GM12864 (cell line): ENCODE measurements at places on chromosomes 6 and 20.

GRCh38 chr6:144581812-144582537 is 296.8 kb downstream of the UTRN start:
- no peak for DNase-seq

GRCh38 chr6:115854866-115855665 is 205.6 kb downstream of the FRK start:
- no peak for DNase-seq

DNA sequence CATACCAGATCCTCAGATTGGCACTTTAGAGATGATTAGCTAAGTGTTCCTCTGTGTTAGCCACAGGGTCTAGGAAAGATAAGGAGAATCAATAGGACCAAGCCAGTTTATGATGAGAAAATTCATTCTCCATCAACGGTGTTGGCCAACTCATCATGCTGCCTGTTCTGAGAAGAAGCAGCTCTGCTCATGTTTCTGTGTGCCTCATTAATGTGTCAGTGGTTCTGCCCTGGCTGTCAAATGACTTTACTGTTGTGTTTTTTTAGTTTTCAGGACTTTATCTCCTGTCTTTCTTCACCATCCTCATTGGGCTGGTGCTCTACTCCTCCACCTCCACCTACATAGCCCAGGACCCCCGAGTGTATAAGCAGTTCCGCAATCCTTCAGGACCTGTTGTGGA is 234.3 kb upstream of the PLN start:
- DNase-seq = no peak

GRCh38 chr20:19749618-19750071 is 8.4 kb upstream of the RIN2 start:
- no peak for DNase-seq

DNA sequence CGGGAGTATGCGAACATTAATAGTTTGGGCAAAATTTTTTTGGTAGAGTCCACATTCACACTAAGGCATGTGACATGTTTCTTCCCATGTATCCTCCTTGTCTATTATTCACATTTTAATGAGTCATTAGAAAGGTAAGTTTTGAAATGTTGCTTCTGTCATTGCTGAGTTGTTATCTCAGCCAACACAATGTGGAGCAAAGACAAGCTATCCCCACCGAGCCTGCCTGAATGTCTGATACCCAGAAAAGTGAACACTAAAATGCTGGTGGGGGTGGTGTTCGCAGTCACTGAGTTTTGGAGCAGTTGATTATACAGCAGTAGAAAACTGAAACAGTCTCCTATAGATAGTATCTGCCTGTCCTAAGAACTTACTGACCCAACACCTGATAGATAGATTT is 68.3 kb upstream of the ASF1A start:
- no peak for DNase-seq

DNA sequence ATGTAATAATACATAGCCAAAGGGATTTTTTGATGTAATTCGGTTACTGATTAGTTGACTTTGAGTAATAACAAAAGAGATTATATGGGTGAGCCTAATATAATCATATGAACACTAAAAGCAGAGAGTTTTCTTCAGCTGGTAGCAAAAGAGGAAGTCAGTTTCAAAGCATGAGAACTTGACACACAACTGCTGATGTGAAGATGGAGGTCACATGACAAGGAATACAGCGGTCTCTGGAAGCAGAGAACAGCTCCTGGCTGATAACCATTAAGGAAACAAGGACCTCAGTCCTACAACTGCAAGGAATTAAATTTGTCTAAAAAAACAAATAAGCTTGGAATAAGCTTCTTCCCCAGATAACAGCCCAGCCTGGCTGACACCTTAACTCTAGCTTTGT is 154.5 kb upstream of the PRND start:
- DNase-seq = no peak

DNA sequence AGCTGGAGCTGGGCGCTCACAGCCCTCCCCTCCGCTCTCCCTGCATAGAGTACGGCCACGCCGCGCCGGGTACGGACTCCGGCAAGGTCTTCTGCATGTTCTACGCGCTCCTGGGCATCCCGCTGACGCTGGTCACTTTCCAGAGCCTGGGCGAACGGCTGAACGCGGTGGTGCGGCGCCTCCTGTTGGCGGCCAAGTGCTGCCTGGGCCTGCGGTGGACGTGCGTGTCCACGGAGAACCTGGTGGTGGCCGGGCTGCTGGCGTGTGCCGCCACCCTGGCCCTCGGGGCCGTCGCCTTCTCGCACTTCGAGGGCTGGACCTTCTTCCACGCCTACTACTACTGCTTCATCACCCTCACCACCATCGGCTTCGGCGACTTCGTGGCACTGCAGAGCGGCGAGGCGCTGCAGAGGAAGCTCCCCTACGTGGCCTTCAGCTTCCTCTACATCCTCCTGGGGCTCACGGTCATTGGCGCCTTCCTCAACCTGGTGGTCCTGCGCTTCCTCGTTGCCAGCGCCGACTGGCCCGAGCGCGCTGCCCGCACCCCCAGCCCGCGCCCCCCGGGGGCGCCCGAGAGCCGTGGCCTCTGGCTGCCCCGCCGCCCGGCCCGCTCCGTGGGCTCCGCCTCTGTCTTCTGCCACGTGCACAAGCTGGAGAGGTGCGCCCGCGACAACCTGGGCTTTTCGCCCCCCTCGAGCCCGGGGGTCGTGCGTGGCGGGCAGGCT is 4.6 kb downstream of the KCNK15 start:
- DNase-seq = no peak

DNA sequence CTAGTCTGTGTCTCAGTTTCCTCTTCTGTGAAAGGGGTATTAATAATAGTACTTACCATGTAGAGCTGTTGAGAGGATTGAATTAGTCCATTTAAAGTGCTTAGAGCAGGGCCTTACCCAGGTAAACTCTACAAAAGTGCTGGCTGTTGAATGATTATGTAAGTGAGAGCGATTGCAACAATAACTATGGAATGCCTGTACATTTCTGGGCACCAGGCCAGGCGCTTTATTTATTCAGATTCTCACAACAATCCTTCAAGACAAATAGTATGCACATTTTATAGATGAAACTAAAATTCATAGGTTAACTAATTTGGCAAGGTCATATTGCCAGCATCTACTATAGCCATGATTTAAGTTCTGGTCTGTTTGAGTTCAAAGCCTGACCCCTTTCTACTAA is 78.3 kb upstream of the MMS22L start:
- no peak for DNase-seq

DNA sequence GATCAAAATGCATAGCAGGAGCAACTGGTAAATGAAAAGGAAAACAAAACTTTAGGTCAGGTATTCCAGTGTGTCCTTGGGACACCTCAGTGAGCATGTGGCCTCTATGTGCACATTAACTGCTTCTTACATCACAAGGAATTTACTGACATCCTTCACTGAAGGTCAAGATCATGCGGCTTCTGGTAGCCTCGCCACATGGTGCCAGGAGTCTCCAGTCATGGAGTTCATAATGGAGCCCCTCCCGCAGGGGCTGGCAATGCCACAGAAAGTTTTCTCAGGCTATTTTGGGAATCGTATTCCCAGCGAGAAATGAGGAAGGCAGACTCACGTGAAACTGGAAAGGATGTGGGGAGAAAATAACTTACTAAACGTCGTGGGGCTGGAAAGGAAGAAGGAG is 19.7 kb upstream of the SLC22A3 start:
- DNase-seq = no peak

DNA sequence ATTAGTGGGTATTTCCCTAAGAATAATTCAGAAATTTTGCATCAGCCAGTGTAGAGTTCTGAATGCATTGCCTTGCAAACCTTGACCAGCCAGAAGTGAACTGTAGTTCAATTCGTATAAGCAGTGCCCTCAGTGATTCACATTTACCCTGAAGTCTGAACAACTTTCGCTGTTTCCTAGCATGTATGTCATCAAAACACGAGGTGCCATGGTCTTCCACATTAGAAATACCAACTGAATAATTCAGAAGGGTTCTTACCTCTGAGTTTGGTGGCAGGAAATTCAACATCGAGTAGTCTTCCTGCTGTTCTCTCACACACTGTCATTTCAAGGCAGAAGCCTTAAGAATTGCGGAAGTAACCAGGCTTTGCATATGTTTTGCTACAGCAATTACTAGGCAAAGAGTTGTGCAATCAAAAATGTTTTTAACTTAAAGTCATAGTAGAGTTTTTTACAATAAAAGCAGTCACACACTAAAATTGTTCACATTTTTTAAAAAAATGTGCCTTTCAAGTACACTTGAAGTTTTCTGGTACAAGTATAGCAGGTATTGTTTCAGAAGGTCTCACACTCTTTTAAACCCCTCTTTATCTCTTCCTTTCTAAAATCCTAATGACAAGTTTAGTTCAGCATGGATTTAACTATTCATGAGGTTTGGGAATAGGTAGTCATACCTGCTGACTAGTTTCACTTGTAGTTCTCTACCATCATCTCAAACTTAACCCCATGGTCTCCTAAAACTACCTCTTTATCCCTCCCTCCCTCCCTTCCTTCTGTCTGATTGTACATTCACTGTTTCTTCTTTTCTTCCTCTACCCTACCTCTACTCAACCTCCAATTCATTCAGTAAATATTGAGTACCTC is 118.3 kb downstream of the STXBP5 start:
- DNase-seq = peak; percentile 66

DNA sequence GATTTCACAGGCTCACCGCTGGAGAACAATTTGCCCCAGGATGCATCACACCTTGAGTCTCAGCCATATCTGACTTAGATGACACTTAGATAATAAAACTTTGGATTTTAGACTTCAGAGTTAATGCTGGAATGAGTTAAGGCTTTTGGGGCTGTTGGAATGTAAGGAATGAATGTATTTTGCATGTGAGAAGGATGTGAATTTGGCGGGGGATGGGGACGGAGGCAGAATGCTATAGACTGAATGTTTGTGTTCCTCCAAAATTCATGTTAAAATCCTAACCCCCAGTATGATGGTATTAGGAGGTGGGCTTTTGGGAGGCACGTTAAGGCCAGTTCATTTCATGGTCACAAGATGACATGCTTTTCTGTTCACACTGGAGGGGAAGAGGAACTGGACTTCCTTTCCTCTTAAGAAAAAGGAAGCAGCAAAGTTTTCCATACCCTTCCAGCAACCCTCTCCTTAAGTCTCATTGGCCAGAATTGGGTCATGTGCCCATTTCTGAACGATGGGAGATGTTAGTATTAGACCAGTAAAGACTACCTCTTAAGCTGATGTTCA is 5.8 kb upstream of the SRXN1 start:
- DNase-seq = no peak

GRCh38 chr20:43798291-43799149 is 71.7 kb upstream of the GTSF1L start:
- no peak for DNase-seq

- no peak for DNase-seq
Measured at GRCh38 chr20:25378189-25378883, 12.3 kb downstream of the ABHD12 start.

- no peak for DNase-seq
Measured at GRCh38 chr6:80439721-80440470, 333.4 kb downstream of the BCKDHB start.

- DNase-seq = no peak
Measured at GRCh38 chr20:52103335-52103912, 88.2 kb downstream of the ZFP64 start.

GRCh38 chr6:137202078-137202477 is 17.1 kb downstream of the IFNGR1 start:
- DNase-seq = no peak

- no peak for DNase-seq
Measured at GRCh38 chr6:22328474-22328873, 31.6 kb upstream of the PRL start.

- no peak for DNase-seq
Measured at GRCh38 chr20:24027229-24027628, 38.6 kb upstream of the GGTLC1 start.

DNA sequence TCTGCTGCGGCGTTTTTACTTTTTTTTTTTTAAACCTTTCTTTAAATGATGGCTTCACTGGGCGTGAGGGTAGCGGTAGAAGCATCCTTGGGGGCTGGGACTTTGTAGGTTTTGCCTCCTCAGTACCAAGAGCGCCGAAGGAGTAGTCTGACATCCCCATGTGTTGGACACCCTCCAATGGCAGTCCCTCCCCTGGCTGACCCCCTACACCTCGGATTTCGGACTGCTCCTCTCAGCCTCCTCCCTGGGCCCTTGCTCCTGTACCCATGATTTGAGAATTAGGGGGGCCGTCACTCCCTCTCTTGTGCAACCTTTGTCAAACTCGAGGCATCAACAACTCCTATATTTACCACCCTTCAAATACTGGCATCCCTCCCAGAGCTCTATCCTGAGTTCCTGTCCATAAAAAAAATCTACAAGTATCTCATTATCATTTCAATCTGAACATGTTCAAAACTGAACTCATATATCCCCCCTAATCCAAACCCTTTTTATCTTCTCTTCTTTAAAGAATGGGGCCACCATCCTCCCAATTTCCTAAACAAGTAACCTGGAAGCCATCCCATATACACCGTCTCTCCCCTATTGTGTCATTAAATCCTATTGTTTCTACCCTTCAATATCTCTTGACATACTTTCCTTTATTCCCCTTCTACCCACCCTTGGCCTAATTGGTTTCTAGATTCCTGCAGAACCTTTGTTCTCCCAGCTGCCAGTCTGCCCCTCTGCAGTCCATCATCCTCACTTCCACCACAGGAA is 1.2 kb upstream of the ARFGEF3 start:
- DNase-seq = no peak

DNA sequence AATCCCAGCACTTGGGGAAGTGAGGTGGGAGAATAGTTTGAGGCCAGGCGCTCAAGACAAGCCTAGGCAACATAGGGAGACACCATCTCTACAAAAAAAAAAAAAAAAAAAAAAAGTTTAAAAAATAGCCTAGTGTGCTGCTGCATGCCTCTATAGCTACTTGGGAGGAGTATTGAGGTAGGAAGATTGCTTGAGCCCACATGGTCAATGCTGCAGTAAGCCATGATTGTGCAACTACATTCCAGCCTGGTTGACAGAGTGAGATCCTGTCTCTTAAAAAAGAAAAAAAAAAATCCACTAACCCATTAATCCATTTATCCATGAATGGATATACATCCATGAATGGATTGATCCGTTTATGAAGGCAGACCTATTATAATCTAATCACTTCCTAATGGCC is 1064.6 kb upstream of the EYS start:
- DNase-seq = no peak

GRCh38 chr6:10355115-10355702 is 59.7 kb downstream of the TFAP2A start:
- DNase-seq = peak; percentile 19

DNA sequence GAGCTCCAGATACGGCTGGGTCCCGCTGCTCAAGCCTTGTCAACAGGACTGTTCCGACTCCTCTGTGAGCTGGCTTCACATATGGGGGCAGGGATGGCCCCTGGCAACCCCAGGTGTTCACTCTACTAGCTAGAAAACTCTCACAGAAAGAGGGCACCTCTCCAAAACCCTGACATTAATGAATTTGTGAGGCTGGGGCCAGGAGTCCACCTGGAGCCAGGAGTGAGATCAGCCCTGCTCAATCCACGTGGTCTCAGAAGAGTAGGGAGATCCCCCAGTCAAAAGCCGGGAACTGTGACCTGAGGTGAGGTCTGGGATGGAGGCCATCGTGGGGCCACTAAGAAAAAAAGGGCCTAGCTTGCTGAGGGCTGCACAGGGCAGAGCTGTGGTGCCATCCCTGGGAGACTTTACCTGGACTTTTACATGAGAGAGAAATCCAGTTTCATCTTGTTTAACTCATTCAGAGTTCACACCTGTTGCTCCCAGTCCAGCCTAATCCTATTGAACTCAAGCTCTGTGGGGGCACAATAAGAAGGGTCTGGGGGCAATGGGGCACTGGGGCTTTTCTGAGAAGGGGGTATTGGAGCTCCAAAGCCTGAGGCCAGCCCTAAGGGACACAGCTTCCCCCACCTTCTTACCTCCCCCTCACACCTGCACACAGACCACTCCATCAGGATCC is 144.3 kb upstream of the MLN start:
- no peak for DNase-seq
